ENCODE measurements at places on chromosomes 12 and 14.

- no peak for DNase-seq
Measured at GRCh38 chr12:51677284-51677968, 86.4 kb downstream of the SCN8A start.

GRCh38 chr14:36553656-36554260 is 28.7 kb downstream of the NKX2-8 start:
- DNase-seq: no peak

GRCh38 chr14:51479584-51480325 is 172.0 kb upstream of the FRMD6 start:
- no peak for DNase-seq

DNA sequence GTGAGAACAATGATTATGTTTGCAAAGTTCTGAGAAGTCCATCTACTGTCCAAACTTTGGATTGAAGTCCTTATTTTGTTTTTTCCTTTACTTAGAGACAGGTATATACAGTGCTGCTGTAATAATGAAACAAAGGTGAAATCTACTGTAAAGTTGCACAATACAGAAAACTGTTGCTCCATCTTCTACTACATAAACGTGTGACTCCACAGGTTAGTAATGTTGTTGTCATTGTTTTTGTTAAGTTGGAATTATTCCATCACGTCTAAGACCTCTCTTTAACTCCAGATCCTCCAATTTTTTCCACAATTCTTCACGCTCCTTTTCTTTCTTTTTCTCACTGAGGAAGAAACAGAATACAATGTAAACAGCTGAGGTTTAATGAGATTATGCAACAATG is 57.0 kb upstream of the GPHB5 start:
- no peak for DNase-seq

DNA sequence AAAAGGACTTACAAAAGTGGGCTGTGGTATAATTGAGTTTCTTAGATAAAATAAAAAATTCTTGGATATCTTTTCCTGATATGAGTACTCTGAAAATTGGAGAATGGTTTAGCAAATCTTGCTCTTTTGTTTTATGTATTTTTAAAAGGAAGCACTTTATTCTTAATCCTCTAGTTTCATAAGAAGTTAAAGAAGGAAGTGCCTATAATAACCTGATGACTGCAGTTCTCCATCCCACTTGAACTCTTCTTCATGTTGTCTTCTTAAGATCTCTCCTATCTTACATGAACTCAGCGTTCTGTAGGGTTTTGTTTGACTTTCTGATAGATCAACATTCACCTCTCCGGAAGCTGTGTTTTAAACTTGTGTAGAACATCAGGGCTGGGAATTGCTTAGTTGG is 271.0 kb downstream of the ERC1 start:
- no peak for DNase-seq

- no peak for DNase-seq
Measured at GRCh38 chr12:51777457-51777856, 71.1 kb downstream of the FIGNL2 start.

DNA sequence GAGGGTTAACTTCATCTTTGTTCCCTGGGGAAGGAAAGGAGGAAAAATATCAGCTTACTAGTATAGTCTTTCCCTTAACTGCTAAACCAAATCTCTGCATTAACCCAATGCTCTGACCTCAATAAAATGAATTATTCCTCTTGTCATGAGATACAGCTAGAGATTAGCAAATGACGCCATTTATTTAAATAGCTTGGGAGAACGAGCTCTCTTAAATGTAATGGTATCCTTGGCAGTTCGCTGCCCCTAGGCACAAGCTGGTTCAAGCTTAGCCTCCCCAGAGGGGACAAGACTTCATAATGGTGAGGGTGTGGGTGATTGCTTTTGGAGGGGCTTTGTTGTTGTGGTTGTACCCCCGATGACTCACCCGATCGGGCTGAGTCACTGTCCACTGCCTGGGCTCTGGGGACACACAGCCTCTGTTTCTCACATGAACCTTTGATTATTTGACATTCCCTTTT is 19.6 kb downstream of the FNTB start:
- DNase-seq: no peak

DNA sequence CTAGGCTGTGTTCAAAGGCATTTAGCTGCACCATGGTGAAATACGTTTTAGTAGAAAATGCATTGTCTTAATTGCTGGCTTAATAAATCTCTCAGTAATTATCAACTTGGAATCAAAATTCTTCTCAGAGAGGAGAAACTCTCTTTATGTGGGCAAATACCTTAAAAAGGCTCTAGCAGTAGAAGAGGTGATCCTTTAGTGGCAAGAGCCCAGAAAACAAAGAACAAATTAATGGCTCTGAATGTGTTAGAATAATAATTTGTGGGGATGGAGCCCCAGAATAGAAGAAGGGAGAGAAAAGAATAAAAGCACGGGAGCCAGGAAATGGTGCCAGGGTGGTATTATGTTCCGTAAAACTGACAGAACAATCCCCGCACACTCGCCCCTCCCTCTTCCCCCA is 14.8 kb downstream of the TSPAN8 start:
- no peak for DNase-seq

DNA sequence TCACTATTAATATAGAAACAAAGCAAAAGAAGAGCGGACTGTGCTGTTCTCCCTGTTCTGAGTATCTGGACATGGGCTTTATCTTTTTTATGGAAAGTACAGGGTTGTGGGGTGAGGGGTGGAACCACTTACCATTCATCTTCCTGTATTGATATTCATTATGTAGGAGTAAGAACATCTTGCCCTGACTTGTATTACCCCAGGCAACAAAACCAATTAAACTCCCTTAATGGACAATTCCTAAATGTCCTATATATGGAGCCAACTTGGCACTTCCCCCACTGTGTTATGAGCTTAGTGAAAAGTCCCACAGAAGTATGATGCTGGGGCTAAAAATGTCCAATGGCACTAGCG is 139.9 kb upstream of the KRR1 start:
- no peak for DNase-seq

DNA sequence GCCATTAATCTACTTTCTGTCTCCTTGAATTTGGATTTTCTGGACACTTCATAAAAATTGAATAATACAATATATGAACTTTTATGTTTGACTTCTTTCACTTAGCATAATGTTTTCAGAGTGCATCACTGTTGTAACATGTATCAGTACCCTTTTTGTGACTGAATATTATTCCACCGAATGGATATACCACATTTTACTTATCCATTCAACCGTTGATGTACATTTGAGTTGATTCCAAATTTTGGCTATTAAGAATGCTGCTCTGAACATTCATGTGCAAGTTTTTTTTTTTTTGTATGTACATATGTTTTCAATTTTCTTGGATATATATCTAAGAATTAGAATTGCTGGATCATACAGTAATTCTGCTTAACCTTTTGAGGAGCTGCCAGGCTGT is 43.2 kb downstream of the CPSF2 start:
- no peak for DNase-seq
